Calu3 (cell line): ENCODE measurements at places on chromosomes 4 and X. TPM values are rescaled to one million over a fixed set of nuclear protein-coding genes. Genes with fewer than 3 reads are reported as not detected.

DNA sequence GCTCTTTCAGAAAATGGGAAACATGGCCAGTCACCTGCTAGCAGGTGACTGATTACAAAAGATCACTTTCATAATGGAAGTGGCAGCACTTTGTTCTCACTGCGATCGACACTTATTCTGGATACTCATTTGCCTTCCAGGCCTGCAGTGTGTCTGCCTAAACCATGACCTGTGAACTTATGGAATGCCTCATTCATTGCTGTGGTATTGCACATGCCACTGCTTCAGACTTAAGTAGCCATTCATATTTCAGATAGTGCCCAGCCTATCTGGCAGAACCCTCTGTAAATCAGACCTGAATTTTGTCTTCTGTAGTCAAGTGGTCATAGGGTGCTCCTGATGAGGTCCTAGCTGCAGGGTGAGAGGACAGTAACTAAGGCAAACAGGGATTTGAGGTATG lies 23.3 kb upstream of the MGST2 start:
- H3K36me3 ChIP-seq: peaks cover 13% of the 10 kb centered on the region
- DNase-seq: no peak
- peak overlapping the region; percentile 87 for H3K27ac ChIP-seq
- H3K4me1 ChIP-seq: peaks cover 59% of the 10 kb centered on the region
- no peaks in the 10 kb centered on the region for H3K27me3 ChIP-seq

DNA sequence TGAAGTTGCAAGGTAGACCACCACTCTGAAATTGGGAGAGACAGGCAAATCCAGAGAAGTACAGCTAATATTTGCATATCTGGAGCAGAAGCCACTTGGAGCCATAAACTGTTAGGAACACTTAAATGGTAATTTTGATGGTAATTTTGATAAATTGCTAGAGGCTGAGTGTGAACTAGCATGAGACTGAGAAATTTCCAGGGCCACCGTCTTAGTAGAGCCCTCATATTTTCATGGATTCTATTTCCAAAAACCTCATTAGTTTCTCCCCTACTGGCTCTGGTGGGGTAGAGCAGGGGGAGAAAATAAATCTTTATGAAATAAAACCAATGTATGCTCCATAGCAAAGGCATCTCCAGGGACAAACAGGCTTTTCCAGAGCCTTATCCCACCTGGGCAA lies 429.4 kb upstream of the DIPK2B start:
- no peak overlapping the region for H3K4me3 ChIP-seq
- no peaks in the 10 kb centered on the region for H3K36me3 ChIP-seq
- H3K4me1 ChIP-seq: no peaks in the 10 kb centered on the region
- H3K27ac ChIP-seq: no peak overlapping the region

DNA sequence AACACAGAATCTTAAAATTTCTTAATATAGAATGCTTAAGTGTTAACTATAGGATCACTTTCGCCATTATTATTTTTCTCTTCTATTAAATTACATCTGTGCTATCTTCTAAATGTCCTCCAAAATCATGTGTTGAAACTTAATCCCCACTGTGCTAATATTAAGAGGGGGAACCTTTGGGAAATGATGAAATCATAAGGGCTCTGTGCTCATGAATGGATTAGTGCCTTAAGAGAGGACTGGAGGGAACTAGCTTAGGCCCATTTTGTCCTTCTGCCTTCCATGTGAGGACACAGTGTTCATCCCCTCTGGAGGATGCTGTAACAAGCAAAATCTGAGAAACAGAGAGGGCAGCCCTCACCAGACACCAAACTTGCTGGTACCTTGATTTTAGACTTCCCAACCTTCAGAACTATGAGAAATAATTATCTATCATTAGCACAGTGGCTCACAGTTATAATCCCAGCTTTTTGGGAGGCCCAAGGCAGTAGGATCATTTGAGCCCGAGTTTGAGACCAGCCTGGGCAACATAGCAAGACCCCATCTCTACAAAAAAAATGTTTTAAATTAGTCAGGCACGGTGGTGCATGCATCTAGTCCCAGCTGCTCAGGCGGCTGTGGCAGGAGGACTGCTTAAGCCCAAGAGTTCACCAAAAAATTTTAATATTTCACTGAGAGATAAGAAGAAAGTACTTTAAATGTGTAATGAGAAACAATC lies 26.3 kb downstream of the KLHL8 start:
- H3K4me3 ChIP-seq: no peak overlapping the region
- no peaks in the 10 kb centered on the region for H3K36me3 ChIP-seq
- H3K27ac ChIP-seq: no peak overlapping the region

DNA sequence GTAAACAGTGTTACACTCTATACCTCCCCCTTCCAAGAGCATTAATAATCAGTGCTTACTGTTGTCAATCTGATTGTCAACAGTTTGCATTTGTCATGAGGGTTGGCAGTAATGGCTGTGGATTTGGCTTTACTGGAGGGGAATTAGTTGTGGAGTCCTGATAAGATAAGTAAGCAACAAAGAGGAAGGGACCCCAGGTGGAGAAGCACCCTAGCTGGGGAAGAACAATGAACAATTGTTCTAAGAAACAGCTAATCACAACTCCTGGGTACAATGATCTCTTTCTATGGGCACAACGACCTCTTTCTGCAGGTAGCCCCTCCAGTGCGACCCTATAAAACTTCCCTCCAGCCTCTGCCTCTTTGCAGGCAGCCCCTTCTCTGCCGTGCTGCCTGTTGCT lies 53.2 kb upstream of the CDKN2AIP start:
- DNase-seq: no peak
- peaks cover 17% of the 10 kb centered on the region for H3K4me1 ChIP-seq
- H3K4me3 ChIP-seq: no peak overlapping the region
- no peak overlapping the region for H3K27ac ChIP-seq
- peaks cover 4% of the 10 kb centered on the region for H3K36me3 ChIP-seq

DNA sequence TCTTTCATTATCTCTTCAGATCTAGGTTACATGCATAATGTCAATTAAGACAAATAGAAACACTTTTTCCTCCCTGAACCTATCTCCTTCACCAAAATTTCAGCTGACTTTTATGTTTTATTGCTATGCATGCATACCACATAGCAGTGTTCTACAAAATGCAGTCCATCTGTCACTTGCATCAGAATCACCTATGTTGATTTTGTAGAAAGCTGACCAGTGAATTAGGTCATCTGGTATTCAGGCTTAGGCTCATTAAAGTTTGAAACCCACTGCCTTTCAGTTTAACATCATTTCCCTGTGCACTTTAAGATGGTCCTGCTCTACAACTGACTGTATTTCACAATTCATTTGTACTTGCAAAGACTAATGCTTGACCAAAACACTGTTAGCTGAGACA lies 277.9 kb downstream of the CFAP299 start:
- H3K4me1 ChIP-seq: peaks cover 11% of the 10 kb centered on the region
- no peak for DNase-seq
- H3K27me3 ChIP-seq: no peaks in the 10 kb centered on the region
- H3K36me3 ChIP-seq: no peaks in the 10 kb centered on the region
- no peak overlapping the region for H3K27ac ChIP-seq

DNA sequence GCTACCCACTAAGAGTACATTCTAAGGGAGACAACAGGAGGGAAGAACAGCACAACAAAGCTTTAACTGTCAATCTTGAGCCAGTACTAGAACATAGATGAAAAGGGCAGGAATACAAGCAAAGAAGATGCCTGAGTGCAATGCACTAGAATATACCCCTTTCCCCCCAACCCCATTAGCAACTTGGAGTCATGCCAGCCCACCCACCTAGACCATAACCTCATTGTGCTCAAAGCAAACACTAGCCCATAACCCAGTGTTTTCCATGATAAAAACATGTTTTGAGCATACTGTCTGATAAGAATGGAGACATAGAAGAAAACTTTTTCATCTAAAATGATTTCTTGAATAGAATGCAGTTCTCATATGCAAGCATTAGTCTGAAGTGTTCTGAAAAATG lies 183.2 kb downstream of the RAP1GDS1 start:
- H3K27me3 ChIP-seq: no peaks in the 10 kb centered on the region
- H3K27ac ChIP-seq: no peak overlapping the region
- no peak overlapping the region for H3K4me3 ChIP-seq
- no peak for DNase-seq

DNA sequence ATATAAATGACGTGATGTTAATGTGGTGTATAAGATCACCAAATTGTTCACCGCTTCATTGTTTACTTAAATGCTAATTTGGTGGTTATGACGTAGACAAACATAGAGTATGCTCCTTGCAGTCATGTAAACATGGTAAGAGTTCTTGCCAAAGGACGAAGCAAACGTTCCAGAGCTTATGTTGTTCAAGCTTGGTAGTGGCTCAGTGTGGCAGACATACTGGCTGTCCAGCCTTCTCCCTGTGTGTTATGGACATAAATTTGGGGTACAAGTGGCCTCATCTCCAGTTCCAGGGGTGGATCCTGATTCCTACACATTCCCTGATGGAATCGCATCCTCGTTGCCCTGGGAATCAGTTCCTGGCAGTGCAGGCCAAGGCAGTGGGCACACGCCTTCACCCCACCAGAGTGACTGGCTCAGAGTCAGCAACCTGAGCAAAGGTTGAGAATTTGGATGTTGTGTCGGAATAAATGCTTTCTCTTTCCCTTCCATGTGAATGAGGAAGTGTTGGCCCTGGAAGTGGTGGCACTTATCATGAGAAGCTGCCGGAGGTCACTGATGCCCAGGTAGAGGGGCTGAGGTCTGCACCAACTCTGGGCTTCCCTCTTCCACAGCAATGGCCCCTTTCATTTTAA lies 25.4 kb downstream of the F11 start:
- DNase-seq: no peak
- no peaks in the 10 kb centered on the region for H3K4me1 ChIP-seq
- no peak overlapping the region for H3K4me3 ChIP-seq

DNA sequence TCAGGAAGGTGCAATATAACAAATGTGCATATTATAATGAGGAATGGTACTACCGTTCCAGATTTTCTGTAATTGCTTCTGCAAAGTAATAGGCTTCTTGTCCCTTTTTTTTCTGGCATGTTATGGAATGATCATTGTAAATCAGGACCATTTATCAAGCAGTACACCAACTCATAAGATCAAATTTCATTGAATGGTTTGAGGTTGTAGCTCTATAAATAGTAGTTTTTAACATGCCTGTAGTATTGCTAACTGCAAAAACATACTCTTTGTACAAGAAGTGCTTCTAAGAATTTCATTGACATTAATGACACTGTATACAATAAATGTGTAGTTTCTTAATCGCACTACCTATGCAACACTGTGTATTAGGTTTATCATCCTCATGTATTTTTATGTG lies 12.6 kb downstream of the IBSP start:
- no peak overlapping the region for H3K27ac ChIP-seq
- H3K4me3 ChIP-seq: no peak overlapping the region
- peaks cover 13% of the 10 kb centered on the region for H3K27me3 ChIP-seq
- no peak for DNase-seq
- no peaks in the 10 kb centered on the region for H3K4me1 ChIP-seq
- no peaks in the 10 kb centered on the region for H3K36me3 ChIP-seq

- peaks cover 5% of the 10 kb centered on the region for H3K4me1 ChIP-seq
- H3K27ac ChIP-seq: no peak overlapping the region
Measured at GRCh38 chr4:20044502-20044911, 207.2 kb upstream of the SLIT2 start.

DNA sequence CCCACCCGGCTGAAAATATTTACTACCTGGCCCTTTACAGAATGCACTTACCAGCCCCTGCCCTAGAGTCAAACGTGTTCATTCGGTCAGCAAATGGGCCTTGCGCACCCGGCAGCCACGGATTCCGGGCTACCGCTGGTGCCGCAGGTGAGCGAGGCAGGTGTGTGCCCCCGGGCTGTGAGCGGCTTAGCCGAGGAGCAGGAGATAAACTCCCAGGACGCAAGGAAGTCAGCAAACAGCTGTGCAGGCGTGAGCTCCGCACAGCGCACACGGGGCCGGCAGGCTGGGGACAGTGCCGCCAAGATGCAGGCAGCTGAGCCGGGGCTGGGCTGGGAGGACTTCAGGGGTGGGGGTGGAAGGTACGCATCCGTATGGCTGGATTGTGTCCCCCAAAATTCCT lies 211.2 kb upstream of the PSAPL1 start:
- no peak overlapping the region for H3K4me3 ChIP-seq
- DNase-seq: no peak
- no peaks in the 10 kb centered on the region for H3K36me3 ChIP-seq
- H3K27ac ChIP-seq: no peak overlapping the region
- peaks cover 11% of the 10 kb centered on the region for H3K4me1 ChIP-seq

DNA sequence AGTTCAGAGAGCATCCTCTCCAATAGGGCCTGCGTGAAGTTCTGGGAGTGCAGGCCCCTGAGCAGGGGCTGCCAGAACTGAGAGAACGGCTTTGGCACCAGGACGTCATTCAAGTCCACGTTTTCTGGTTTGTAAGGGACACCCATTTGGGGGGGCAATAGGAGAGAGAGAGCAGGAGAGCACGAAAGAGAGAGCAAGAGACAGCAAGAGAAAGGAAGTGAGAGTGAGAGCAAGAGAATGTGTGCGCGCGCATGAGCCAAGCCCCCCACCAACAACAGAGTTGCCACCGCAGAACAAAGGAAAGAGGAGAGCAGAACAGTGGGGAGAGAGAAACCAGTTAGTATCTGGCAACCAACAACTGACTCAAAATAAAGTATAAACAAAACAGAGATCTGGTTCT lies 10.4 kb downstream of the LAS1L start:
- H3K4me1 ChIP-seq: no peaks in the 10 kb centered on the region
- H3K4me3 ChIP-seq: no peak overlapping the region
- H3K36me3 ChIP-seq: peaks cover 27% of the 10 kb centered on the region
- no peak for DNase-seq

DNA sequence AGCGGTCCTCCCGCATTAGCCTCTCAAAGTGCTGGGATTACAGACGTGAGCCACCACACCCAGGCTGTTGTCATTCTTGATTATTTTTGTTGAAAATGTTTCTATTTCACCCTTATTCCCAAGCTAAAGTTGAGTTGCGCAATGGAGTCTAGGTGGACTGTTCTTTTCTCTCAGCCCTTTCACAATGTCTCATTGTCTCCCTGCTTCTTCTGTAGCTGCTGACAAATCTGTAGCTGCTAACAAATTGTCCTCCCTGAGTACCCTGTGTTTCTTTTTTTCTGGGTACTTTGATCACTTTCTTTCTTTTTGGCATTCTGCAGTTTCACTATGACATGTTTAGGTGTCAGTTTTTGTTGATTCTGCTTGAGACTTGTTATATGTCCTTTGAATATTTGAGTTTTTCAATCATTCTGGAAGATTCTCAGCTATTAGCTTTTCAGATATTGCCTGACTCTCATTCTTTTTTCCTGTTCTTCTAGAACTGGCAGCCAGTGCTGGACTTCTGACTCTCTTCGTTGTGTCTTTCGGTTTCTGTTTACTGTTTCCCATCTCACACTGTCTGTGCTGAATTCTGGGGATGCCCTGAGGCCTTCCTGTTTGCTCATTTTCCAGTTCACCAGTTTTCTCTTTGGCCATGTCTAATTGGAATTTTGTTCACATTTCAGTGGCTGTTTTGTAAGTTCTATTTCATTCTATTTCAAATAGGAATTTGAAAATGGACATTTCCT lies 6.6 kb downstream of the ABCD1 start:
- H3K4me1 ChIP-seq: peaks cover 16% of the 10 kb centered on the region
- no peak overlapping the region for H3K4me3 ChIP-seq
- H3K27ac ChIP-seq: no peak overlapping the region
- DNase-seq: no peak

Gene RAI2
- 0.33 and 0.98 TPM in 2 replicates for total RNA-seq
